ENCODE measurements at places on chromosomes 6 and 20.

GRCh38 chr6:39360378-39360777, 37.9 kb upstream of the KCNK16 start:
- DNase-seq: no peak

GRCh38 chr20:45861221-45862075, 4.0 kb downstream of the ZSWIM3 start:
- DNase-seq: peak; percentile 54

DNA sequence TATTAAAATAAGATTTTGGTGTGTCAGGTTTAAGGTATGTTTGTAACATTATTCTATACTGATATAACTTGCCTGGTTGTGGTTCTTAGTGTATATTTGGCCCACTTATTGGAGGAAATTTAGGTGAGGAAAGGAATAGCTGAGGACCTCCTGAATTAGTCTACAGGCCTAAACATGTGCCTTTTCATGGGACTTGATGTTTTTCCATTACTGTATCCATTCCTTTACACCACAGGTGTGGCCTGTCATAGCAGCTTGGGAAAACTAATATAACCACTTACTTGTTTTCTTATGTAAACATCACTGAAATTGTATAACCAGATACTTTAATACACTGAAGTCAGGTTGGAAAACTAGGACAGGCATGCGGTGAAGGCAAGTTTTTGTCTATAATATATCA, 27.6 kb downstream of the BCKDHB start:
- DNase-seq: no peak

- peak; percentile 98 for DNase-seq
Measured at GRCh38 chr6:4776131-4776492, at the start of gene CDYL. Gene CDYL, plus strand, starts transcription at chr6:4776404. Its CDS starts 380 bp downstream, at chr6:4776784.

- no peak for DNase-seq
Measured at GRCh38 chr6:122623279-122623678, 13.1 kb downstream of the PKIB start.

- no peak for DNase-seq
Measured at GRCh38 chr20:57412347-57413029, 21.3 kb downstream of the RBM38 start.

DNA sequence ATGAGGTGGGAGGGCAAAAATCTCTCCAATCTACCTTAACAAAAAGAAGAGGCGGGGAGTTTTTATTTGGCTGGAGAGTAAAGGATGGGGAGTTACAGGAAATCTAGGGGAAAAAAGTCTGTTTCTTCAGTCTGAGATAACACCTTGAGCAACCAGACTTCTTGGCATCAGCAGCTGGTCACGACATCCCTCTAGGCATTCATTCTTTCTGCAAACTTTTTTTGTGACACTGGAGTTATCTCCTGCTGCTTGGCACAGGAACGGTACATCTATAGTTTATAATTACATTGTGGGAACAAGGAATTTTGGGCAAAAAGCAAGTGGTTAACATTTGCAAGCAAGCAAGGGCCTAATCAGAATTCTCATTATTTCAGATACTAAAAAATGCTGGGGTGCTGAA, 50.6 kb upstream of the IFNGR1 start:
- no peak for DNase-seq

- DNase-seq: no peak
Measured at GRCh38 chr6:146670161-146670560, 71.4 kb downstream of the ADGB start.

GRCh38 chr20:21702553-21703470, 2.7 kb upstream of the PAX1 start:
- peak; percentile 69 for DNase-seq

GRCh38 chr6:41336824-41337223, 1.4 kb downstream of the NCR2 start:
- DNase-seq: peak; percentile 92

GRCh38 chr6:47714802-47715201, 16.4 kb downstream of the ADGRF4 start:
- DNase-seq: no peak

GRCh38 chr6:44969446-44970185, 358.5 kb upstream of the RUNX2 start:
- no peak for DNase-seq

DNA sequence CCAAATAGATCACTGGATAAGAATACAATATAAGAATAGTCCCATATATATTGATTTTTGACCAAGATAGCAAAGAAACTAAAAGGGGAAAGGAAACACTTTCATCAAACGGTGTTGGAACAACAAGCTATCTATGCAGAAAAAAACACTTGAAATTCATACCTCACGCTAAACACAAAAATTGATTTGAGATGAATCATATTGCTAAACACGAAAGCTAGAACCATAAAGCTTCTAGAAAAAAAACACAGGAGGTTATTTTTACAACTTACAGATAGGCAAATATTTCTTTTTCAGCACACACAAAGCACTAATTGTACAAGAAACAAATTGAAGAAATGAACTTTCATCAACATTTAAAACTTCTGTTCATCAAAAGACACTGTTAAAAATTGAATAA, 36.7 kb upstream of the TMEM14A start:
- no peak for DNase-seq

DNA sequence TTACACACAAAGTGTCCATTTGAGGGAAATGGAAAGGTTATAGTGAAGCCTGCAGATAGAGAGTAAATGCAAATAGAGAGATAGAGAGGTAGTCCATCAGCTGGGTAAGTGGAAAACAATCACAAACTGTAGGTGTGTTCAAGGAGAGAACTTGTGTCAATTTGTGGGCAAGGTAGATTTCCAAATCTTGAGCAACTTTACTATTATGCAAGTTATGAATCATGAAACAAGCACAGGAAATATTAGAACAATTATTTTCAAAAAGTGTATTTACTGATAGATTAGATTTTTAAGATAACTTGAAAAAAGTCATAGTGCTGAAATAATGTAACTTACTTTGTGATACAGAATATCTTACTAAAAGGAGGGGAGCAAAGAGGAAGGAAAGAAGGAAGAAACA, 792.9 kb downstream of the EYS start:
- no peak for DNase-seq

GRCh38 chr6:56671160-56671559, 28.5 kb upstream of the DST start:
- no peak for DNase-seq

GRCh38 chr20:54649511-54649962, 174.1 kb downstream of the DOK5 start:
- DNase-seq: peak; percentile 85

DNA sequence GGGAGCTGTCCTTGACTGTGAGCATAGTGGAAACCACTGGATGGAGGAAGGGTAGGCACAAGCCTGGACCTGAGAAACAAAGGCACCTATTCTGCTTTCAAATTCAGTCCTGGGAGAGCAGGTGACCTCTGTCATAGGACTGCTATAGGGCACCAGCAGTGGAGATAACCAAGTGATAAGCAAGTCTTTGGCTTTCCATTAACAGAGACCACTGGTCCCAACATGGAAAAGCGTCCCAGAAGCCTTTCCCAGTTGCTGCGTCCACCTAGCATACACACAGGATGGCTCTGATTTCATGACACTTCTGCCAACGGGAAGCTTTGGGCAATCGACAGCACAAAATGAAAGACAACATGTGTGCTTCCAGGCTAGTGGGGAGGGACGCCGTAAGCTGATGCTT, 8.9 kb downstream of the SLC22A3 start:
- DNase-seq: no peak

DNA sequence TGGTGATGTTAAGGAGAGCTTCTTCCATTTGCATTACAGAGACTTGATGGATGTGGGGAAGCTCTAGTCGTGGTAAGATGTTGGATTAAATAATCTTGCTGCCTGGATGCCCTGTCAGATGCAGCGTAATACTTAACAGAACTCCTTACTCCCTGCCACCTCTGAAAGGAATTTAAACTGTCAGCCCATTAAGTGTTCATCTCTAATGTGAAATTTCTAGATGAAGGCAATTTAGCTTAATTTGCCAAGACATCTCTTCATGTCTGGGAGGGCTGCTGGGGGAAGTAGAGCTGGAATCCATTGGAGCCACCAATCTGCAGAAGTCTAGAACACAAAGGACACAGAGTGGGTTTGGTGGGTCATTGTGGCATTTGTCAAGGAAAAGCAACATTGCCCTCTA, 64.4 kb downstream of the SOBP start:
- no peak for DNase-seq

Data from RPMI8226 (cell line).